Gastrocnemius medialis (tissue), 4 donors: ENCODE measurements at places on chromosomes 11 and 22.

DNA sequence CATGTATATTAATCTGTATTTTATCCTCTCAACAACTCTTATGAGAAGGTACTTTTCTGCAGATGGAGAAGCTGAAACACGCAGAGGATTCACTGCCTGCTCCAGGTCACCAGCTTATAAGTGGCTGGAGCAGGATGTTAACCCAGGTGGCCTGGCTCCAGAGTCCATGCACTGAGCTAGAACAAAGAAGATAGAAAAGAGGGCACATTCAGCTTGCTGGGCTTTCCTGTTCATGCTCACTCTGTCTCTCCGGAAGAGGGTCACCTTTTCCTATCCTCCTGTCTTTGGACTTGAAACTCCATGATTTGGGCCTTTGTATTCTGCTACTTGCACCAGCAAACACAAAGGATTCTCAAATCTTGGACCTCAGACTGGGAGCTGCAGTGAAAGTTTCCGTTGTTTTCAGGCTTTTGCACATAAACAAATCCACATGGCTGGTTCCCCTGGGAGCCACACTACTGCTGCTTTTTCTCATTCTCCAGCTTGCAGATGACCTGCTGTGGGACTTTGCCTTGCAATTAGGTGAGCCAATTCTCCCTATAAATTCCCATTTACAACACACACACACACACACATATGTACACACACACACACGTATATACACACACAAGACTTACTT, 117.3 kb upstream of the GRK3 start:
- DNase-seq = no peak

DNA sequence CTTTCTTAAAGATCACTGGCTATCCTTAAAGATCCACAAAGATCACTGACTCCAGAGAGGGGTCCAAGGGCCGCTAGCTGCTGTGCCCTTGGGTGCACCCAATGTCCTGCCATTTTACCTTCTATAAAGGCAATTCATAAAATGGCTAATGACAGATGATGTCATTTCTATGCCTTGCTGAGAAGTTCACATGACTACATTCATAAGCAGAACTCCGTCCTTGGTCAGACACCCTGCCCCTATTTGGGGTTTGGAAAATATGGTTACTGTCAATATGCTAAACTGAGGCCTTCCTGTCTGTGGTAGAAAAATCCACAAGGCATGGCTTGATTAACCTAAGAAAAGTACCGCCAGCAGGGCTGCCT, 60.9 kb upstream of the BMAL1 start:
- DNase-seq = no peak

- DNase-seq = no peak
These were observed 920 bp downstream of the TMEM218 start for GRCh38 chr11:125110506-125110905.

DNA sequence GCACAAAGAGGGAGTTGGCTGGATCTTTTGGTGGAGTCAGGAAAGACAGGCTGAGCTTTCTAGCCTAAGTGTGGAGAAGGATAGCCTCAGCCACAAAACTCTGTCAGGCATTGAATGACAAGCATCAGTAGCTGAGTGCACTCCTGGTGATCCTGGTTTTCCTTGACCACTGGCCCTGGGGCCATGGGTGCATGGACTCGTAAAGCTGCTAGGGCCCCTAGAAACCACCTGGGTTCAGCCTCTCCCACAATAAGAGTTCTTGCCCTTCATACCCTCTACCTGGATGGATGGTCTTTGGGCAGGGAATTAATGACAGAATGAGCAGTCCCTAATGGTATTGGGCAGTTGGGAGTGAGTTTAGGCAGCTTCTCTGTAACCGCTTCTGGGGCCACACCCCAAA, 22.9 kb downstream of the TUB start:
- DNase-seq = no peak
